ENCODE measurements at places on chromosomes 16 and 17. TPM values are rescaled to one million over a fixed set of nuclear protein-coding genes. Genes with fewer than 3 reads are reported as not detected.

The HOXB6 gene
- 64.5 TPM for total RNA-seq

The KARS1 gene
- 172 TPM for total RNA-seq

The SCGB1C2 gene
- not detected for total RNA-seq

The SLFN12L gene
- total RNA-seq: not detected
